Left hindlimb (tissue), 1 donor: ENCODE measurements at places on chromosomes 5 and 9.
A peak's percentile ranks its signal among the peaks of the same experiment; 100 is the strongest.

DNA sequence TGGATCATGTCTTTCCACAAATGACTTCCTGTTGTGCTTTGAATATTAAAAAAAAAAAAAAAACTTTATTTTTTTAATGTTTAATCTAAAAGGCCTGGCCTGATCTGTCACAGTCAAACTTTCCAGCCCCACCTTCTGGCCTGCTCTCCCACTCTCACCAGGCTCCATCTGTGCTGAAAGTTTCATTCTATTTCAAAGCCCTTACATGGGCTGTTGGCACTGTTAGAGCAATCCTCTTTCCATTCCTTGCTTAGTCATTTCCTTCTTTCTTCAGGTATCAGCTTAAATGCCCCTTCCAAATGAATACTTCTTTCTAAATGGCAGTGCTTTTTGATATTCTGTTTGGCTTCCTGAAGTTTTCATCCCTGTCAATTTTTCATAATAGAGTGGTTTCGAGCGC, 1104.8 kb upstream of the C9orf72 start:
- no peak for DNase-seq

DNA sequence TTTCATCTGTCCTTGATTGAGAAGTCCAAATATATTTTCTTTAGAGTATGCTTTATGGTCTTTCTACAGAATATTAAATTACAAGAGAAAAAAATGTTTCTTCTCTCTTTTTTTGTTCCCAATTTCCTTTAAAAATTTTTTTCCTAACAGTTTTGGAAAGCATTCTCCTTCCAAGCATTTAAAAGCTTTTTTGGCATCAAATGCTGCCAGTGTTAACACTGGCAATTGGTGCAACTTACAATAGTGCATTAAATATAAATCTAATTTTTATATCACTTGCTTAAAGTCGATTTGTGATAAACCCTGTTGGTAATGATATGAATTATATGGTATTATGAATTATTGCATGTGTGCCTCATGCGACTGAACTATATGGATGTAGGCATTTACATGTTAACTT, 165.9 kb upstream of the ELL2 start:
- no peak for DNase-seq

DNA sequence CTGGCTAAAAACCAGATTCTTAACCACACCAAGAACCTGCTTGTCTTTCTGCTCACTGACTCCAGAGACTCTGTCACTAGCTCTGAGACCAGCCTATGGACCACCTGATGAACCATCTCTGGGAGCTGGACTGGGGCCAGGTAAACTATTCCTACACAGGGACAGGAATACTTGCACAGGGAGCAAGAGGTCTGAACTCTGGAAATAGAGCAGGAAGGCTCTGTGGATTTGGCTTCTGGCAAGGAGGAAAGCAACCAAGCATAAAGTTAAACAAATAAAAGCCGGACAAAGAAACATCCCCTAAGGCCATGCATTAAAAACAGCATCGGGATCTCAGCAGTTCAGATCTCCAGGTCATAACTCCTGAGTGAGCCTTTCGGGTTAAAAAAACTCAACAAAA, 5.6 kb upstream of the SPARC start:
- DNase-seq, result no peak

DNA sequence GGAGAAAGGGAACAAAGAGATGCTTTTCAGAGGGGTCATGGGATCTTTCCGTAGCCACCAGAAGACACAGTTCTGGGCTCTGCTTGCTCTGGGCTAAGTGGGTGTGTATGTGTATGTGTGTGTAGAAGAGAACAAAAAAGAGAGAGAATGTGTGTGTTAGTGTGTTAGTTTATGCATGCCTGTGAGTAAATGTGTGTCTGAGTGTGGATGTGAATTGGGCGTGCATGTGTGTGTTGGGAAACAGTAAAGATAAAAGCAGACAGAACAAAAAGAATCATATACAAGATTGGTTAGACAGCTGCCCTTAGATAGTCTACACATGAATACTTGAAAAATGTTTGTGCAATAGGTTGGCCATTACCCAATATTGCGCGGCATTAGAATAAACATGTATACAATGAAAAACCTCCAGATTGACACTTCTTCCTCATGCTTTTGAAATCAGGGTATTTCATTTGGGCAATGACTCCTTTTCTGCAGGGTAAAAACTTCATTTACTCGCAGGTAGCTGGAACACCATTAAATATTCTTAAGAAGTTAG, 36.5 kb upstream of the HSPA9 start:
- DNase-seq, result no peak

DNA sequence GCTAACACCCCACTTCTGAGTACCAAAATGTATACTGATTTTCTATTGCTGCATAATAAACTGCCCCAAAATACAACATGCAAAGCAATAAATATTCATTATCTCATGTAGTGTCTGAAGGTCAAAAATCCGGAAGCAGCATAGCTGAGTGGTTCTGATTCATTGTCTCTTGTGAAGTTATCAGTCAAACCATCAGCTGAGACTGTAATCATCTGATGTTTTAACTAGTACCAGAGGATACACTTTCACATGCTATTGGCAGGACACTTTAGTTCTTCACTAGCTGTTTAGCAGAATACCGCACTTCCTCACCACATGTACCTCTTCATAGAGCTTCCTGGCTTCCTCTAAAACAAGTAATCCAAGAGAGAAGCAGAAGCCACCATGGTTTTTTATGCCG, 12.7 kb upstream of the TMEM161B start:
- no peak for DNase-seq

DNA sequence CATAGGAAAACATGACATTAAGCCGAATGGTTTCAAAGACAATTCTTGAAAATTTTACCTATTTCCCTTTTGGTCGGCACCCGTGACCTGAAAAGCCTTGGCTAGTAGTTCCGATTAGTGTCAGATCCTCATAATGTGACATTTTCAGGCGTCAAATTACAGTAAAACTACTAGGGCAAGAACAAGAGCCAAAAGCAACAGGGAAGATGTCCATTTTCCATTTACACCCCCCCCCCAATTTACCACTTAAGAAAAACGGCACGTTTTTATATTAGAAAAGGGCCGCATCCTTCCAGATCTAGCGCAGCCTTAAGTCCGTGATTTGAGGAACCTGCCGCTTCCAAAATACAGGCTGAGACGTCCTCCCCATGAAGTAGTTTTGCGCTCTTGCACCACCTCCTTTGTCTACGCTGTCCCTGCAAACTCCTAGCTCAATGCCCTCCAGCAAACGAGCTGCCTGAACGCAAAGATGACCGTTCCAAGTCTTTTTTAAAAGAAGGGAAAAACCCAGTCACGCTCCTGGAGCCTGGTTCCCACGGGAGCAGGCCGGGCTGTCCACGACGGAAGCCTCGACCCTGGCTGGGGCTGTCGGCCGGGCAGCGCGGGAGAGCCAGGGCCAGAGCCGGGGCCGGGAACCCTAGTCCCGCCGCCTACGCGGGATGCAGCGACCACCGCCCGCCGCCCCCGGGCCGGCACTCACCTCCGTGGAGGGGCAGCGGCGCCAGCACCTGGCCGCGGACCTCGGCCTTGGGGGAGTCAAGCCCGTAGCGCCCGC, 616 bp downstream of the RNF130 start:
- DNase-seq, result peak; percentile 65

GRCh38 chr9:19513671-19514275, 105.0 kb downstream of the ACER2 start:
- DNase-seq, result no peak

DNA sequence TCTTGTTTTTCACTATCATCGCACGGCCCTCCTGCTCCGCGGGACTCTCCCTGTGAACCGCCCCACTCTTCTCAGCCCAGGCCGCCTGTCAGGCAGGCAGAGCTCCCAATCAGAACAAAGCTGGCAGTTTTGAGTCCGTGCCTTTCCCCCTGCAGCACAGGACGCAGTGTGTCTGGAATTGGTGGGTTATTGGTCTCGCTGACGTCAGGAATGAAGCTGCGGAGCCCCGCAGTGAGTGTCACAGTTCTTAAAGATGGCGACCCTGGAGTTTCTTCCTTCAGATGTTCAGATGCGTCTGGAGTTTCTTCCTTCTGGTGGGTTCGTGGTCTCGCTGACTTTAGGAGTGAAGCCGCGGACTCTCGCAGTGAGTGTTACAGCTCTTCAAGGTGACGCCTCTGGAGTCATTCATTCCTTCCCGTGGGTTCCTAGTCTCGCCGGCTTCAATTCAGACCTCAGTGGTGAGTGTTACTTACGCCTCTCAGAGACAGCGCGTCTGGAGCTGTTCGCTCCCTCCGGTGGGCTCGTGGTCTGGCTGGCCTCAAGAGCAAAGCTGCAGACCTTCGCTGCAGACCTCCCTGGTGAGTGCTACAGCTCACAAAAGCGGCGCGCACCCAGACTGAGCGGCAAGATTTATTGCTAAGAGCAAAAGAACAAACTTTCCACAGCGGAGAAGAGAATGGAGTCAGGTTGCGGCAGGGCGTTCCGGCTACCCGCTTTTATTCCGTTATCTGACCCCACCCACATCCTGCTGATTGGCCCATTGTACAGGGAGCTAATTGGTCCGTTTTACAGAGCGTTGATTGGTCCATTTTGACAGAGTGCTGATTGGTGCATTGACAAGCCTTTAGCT, 7.4 kb downstream of the ZDHHC11B start:
- no peak for DNase-seq

DNA sequence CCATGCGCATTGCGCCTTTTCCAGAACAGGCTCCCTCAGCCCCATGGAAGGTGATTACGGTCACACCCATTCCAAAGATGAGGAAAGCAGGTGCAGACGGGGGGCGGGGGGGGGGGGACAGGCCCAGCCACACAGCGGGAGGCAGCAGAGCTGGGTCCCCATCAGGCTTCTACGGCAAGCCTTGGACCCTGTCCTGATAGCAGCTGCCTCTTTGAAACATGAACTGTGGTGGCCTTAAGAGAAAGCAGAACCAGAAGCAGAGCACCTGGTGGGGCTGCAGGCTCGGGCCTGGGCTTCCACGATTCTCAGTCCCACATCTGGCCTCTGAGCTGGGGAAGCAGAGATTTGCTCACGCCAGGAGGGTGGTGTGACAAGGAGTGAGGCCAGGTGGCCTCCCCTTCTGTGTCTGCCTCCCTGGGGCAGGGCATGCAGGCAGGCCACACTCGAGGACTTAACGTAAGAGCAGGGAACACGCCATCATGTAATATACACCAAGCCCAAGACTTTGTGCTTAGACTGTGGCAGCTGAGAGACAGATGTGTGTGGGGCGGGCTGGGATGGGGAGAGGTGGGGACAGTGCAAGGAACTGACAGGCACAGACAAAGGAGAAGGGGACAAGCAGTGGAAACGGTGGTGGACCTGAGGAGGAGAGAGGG, 14.2 kb upstream of the PHYKPL start:
- no peak for DNase-seq

- no peak for DNase-seq
Observed at GRCh38 chr9:14270358-14271092, 43.4 kb downstream of the NFIB start.

DNA sequence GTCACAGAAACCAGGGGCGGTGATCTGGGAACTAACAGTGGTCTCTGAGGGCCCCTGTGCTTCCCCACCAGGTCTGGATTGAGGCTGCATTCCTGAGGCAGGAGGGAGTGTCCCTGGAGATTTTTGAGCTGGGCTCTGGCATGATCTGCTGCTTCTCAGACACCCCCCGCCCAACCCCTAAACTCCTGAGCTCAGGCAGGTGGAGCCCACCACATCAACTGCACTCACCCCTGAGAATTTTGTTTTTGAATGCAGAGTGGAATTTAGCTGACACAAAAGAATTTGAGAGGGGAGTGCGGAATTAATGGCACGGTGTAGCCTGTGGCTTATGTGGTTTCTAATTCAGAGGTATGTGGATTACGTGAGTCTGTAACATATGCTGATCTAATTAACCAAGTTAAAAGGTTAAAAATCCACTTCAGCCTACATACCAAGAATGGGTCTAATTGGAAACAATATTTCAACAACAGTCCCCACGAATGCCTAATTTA, 23.9 kb upstream of the CTSL start:
- DNase-seq, result no peak

DNA sequence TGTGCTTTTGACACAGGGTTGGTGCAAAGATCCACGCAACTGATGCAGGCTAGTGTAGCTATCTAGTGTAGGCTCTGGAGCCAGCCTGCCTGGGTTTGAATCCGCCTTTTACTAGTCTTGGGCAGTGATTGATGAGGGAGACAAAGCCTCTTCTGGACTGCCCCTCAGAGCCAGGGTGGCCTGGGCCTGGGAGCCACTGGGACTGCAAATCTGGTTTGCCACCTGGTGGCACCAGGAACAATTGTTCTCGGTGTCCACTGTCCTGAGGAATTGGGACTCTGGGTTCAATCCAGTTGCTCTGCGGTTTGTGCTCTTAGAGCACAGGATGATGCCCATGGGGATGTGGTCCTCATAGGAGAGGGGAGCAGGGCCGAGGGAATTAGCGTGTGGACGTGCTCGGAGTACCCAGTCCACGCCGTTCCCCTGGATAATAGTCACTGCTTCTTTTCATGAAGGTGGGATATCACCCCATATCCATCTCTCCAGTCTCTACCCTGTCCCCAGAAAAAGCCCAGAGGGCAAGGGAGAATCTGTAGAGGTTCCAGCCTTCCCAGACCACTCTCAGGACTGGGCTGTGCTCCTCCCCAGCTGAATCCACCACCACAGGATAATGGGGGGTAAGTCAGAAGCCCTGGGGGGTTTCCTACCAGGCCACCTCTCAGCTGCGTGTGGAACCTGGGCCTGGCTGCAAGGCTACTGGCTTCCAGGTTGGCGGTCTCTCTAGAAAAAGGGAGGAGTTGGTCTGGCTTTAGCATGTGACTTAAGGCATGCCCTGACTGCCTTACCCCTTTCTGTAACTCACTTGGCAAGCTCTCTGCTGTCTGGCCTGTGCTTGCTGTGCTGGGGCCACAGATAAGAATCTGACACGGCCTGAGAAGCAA, 1.9 kb downstream of the B4GALT7 start:
- no peak for DNase-seq

- DNase-seq, result no peak
Observed at GRCh38 chr5:40071870-40072269, 607.8 kb upstream of the PTGER4 start.

- DNase-seq, result no peak
Observed at GRCh38 chr5:19577882-19578281, 410.1 kb downstream of the CDH18 start.

DNA sequence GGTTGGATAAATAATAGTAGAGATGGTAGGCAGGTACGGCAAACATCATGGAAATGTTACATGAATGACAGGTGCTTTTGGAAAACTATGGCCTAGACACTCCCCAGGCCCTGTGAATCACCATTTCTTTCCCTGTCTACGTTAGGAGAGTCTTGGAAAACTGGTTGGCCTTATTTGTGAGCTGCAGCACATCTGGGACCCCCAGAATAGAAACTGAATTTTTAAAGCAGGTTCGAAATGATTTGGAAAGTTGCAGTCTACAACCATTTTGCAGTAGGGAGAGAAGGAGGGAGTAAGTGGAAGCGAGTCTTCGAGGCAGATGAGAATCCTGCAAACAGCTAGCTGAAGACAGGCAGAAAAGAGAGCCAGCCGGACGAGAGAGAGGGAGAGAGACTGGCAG, 13.0 kb downstream of the C1QTNF2 start:
- no peak for DNase-seq

DNA sequence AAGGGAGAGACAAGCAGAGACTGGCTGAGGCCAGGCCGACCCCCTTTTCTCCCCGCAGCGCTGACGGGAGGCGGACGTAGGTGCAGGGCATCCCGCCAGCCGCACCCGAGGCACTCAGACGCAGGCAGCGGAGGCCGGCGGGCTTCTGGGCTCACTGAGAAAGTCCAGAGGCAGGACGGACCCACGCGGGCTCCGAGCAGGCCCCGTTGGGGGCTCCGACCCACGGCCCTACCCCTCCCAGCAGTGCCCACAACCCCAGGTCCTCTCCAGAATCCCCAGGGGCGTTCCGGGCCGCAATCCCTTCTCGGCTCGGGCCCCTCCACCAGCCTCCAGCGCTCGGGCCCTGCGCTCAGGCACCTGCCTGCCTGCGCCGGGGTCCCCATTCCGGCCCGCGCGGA, 543 bp downstream of the MTMR12 start:
- peak; percentile 78 for DNase-seq
